ENCODE measurements at places on chromosomes 1 and 21. TPM values are rescaled to one million over a fixed set of nuclear protein-coding genes. Genes with fewer than 3 reads are reported as not detected.

The OR14K1 gene
- total RNA-seq, result 0.52 TPM

The BEND5 gene
- total RNA-seq, result 5.7 TPM

The RGS13 gene
- total RNA-seq, result under 0.01 TPM

The PKP1 gene
- 3.7 TPM for total RNA-seq

The UHMK1 gene
- 36.0 TPM for total RNA-seq

The CYP4A22 gene
- not detected for total RNA-seq

The C1QB gene
- total RNA-seq, result 18.3 TPM

The OR2L3 gene
- total RNA-seq, result not detected

The OR2T4 gene
- not detected for total RNA-seq

The MACF1 gene
- 226 TPM for total RNA-seq

The UBL4B gene
- total RNA-seq, result not detected

The SPRR2E gene
- total RNA-seq, result not detected

The PBX1 gene
- 53.2 TPM for total RNA-seq

The MEX3A gene
- 6.8 TPM for total RNA-seq

The RPL5 gene
- total RNA-seq, result 1,925 TPM

The RAP1GAP gene
- 1.0 TPM for total RNA-seq

The MAEL gene
- total RNA-seq, result 0.52 TPM

Measured in skeletal muscle tissue (tissue), 5 donors.